T-helper 2 cell treated with Interferon-gamma antibody and Interleukin-4, amounts not matched to agents 5 μg/mL and 100 μg/mL, for 36 hours (primary cell): ENCODE measurements at places on chromosomes 1 and 21.

DNA sequence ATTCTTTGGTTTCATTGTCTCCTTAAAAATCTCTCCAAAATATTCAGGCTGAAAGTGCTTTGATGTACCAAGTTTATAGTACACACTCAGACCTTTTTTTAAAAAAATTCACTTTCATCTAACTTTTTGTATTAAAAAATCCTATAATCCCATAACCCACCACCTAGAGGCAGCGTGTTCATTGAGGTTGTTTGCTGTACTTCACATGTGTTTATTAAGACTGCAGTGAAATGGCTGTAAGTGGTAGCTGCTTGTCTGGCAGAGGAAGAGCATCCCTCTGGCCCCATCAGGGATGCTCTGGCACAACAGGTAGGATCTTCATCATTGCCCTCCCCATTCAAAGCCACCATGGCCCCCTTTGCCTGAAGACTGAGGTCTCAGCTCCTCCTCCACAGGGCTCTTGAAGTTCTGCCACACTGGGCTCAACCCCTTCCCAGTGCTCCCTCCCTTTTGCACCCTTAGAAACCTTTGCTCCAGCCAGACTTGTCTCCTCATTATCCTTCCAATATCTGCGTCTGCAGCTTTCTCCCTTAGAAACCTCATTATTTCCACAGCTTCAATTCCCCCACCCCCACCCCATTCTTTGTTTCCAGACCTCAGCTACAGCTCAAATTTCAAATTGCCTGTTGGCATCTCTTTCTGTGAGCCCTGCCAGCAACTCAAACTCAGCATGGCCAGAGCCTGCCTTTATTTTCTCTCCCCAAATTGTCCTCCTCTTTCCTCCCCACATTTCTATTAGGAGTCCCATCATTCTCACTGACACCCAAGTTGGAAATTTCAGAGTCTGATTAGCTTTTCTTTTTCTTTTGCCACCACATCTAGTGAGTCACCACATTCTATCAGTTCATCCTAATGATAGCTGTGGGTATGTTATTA lies 369.6 kb upstream of the USP24 start:
- no peak for DNase-seq

DNA sequence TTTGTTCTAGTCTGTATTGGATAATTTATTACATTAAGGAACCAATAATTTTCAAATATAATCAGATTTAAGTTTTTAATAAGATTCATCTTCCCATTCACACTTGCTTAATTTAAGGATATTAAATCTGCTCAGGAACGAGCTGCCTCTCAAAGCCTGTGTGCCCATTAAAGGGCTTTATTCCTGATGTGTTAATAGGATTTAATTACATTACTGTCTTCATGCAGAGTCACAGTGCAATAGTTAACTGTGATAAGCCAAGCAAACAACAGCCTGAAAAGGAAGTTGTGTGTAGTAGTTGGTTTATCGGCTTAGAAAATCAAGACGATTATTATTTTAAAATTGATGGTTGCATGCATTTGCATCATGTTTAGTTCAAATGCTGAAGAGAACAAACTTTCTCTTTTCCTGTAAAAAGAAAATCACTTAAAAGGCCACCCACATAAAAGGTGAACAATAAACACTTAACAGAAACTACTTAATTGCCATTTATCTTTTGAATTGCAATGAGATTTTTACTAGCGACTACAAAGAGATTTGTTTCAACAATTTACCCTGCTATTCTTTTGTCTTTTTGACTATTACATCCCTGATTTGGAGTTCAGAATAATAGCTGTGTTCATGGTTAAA lies 174.6 kb downstream of the RWDD3 start:
- no peak for DNase-seq

GRCh38 chr1:172500207-172500606 lies 32.7 kb upstream of the SUCO start:
- DNase-seq: no peak

- DNase-seq: no peak
These were observed 74.6 kb downstream of the RASAL2 start for GRCh38 chr1:178168536-178168935.

GRCh38 chr21:14736672-14737071 lies 190.6 kb upstream of the SAMSN1 start:
- DNase-seq: no peak
